ENCODE measurements at places on chromosomes 6 and 20.

DNA sequence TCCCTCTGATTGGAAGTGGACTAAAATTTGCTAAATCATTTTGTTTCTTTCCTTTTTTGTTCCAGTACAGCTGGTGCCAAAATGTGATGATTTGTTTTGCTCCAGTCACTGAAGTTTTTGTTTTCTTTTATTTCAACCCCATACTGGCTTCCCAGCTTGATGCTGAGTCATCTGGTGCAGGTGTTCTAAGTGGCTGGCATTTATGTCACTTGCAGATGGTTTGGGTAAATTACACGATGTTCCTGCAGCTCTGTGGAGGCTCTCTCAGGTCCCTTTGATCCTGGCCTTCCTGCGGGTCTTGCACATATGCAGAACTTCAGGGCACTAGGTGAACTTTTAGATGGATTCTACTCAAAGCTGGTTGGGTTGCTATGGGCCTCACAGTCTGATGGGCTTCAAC lies 577.7 kb downstream of the HAO1 start:
- no peak for DNase-seq

- no peak for DNase-seq
Measured at GRCh38 chr6:140062043-140063020, 687.9 kb upstream of the CITED2 start.

DNA sequence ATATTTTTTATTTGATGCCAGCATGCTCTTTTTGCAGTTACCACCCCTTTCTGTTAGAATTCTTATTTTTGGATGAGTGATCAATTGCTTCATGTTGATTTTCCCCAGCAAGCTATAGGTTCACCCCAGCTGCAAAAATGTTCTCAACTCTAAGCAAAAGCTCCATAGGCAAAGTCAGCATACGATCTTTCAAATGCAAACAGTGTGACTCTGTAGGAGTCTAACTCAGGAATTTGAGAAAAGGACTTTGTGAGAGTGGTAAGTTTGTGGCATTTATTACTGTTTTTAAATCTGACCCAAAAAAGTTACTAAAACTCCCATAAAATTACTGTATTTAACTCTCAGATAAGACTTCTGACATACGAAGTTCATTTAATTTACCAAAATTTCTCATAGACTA lies 134.9 kb upstream of the HSF2 start:
- DNase-seq = no peak

DNA sequence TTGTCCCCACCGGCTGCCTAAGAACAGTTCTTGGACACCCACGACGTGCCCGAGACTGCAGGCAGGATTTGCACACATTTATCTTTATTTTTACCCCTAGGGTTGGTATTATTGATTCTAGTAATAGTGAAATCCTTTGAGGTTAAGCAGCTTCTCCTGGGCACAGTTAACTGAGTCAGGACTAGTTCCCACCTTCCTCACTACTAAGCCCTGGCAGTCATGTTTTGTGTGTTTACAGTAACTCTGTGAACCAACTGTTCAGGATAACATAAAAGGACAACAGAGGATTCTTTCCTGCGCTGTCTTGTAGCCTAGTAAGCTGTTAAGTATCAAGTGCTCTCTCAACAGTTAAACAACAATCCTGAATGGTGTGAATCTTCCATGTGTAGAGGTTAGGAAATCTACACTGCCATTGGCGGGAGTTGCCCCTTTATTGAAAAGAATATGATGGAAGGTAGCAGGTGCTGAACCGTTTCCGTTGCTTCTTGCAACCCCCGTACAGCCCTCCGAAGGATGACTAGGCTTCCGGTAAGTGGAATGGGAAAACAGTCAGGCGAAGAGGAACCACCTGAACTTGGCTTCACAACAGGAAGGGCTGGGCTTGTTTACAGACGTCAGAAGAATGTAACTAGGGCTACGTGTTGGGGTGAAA lies 979 bp upstream of the SOD2 start:
- no peak for DNase-seq
